ENCODE measurements at places on chromosomes 5 and 9.
A peak's percentile ranks its signal among the peaks of the same experiment; 100 is the strongest.

DNA sequence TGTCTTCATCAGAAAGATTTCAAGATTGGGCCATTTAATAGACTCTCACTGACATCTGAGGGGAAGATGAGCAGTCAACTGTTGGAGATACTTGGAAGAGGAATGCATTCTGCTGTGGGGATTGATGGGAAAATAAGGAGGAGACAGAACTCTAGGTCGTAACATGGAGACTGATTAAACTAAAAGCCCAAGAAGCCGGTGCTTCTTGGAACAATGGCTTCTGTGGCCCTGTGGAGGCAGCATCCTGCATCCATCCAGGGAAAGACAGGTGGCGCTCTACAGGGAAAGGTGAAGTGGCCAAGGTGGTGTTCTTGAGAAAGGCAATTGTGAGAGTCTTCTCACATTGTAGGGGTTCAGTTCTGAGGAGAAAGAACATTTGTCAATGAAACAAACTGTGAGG is 31.3 kb downstream of the ZFAND5 start:
- no peak for DNase-seq

DNA sequence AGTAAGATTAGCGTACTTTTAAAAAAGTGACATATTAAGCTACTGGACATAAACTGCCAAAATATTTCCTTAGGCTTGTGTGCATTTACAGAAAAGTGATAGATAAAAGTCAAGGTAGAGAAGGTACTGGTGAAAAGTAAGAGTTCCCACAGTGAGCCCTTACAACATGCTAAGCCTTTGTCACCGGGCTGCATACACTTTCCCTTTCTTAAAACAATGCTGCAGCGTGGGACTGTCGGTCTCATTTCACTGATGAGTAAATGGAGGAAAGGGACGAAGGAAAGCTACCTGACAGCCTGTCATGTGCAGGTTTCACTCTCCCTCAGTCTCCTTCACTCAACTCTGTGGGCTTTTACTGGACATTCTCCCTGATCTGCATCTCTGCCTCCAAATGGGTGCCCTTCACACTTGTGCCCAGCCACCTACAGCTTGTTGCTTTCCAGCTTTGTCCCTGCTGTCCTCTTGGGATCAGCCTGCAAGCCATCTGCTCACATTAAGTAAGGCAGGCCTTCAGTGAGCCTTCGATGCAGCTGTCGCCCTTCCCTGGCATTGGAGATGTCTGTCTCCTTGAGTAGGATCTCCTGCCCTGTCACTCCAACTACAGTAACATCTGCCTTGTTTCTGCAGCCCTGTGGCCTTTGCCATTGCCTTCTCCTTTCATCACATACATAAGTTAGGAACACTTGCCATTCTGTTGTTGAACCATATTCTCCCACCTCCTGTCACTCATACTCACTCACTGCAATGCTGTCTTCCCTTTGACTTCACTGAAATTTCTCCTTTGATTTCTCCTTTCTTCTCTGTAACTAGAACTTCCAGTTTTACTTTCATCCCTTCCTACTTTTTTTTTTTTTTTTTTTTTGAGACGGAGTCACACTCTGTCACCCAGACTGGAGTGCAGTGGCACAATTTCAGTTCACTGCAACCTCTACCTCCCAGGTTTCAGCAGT is 9.3 kb upstream of the ROPN1L start:
- DNase-seq: no peak

GRCh38 chr5:123964884-123965283 is 452.9 kb downstream of the CSNK1G3 start:
- no peak for DNase-seq

DNA sequence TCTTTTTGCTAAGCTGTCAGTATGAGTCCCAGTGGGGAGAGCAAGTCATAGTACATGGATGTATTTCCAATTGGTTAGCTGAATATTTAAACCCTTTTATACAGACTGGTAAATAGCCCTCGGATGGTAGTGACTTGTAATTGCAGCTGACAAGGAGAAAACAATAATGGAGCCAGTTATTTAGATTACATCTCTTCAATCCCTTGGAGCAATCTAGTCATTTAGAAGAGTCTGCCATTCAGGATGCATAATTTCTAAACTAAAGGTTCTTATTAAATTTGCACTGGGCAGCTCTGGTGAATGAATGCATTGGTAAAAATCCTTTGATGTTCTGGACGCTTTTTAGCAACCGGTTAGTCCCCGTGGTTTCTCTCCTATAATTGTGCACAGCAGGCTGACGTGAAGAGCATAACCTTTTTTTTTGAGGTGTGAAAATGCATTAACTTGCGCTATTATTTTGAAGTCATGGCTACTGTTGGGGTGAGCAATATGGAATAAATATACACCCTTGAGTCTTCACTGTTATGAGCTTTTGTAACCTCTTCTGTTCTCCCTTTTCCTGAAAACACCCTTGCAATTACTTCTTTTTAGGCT is 158.6 kb upstream of the CD180 start:
- no peak for DNase-seq

GRCh38 chr5:137580030-137580429 is 80.9 kb upstream of the SPOCK1 start:
- DNase-seq: no peak

DNA sequence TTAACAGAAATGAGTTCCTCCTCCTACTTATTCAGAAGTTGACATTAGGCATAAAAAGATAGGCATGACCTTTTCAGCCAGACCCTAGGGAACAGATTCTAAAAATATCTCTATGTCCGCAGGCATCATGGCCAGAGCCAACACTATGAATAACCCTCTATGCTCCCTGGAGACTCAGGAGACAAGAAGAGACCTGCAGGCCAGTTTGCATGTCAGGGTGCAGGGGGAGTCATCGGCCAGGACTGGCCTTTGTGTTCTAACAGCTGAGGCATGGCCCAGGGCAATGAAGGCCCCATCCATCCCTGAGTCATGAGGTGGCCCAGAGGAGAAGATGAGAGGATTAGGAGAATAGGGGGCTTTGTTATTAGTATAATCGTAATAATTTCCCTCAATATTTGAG is 93.8 kb downstream of the TMEM215 start:
- DNase-seq: no peak

DNA sequence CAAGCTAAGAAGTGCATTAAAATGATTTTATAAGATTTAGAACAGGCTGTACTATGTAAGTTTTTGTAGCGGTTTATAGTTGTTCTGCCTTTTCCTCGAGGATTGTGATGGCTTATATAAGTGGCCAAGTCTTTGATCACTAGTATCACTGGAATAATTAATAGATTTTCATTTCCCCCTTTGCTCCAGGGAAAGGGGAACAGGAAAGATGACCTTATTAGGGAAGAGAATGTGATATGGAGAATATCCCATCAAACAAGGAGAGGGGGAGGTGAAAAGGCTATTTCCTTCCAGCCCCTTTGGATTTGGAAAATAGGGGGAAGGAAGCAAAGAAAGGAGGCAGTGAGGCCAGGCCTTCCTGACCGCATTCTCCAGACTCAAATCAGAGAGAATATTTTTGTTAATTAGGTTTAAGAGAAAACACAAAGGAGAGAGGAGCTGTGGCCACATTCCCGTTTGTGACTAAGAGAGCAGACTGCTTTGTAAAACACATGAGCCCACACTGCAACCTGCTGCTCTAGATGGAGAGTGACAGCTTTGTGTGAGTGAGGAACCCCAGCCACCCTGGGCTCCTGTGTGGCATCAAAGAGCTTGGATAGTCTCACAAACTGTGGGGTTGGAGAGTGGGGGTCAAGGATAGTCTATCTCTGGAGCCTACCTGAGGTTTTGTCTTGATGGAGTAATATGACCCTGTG is 359.5 kb downstream of the DTWD2 start:
- no peak for DNase-seq

GRCh38 chr5:69492923-69493395 is 369 bp downstream of the OCLN start:
- no peak for DNase-seq

DNA sequence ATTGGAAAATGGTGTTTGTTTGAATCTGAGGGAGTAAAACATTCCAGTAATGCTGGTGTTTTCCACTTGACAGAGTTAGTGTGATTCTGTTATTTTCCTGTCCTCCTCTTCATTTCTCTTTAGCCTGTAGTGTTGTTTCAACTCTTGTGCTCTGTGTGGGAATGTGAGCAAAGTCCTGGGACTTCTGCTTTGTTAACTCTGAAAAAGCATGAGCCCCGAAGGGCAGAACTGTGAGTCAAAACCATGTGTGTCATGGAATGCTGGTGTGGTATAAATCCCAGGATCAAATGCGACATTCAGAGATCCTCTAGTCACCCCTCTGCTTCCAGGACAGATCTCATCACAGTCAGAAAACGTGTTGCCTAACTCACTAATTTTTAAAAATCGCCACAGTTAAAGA is 8.9 kb downstream of the F2R start:
- DNase-seq: no peak

- peak; percentile 65 for DNase-seq
Observed at GRCh38 chr9:6680797-6681146, 35.2 kb upstream of the GLDC start.

DNA sequence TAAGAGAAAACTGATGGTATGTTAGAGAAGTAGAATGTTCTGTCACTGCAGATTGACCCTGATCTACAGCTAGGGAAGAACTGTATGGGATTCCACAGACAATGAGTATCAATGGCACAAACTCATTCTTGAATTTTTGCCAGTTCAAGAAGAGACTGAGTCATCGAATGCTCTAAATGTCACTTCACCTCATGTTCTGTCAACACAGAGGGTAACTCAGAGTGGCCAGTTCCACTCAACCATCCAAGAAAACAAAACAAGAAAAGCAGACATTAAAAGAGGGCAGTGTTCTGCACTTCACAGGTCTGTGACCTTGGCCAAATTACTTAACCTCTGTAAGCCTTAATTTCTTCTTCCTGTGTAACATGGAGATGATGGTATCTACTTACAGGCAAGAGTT is 132.2 kb upstream of the HMHB1 start:
- DNase-seq: no peak

GRCh38 chr5:56148453-56148971 is 84.6 kb downstream of the ANKRD55 start:
- peak; percentile 41 for DNase-seq

GRCh38 chr5:127320032-127320965 is 29.7 kb downstream of the MEGF10 start:
- DNase-seq: no peak

- DNase-seq: no peak
Observed at GRCh38 chr9:133368249-133368881, 7.5 kb downstream of the SURF4 start.

DNA sequence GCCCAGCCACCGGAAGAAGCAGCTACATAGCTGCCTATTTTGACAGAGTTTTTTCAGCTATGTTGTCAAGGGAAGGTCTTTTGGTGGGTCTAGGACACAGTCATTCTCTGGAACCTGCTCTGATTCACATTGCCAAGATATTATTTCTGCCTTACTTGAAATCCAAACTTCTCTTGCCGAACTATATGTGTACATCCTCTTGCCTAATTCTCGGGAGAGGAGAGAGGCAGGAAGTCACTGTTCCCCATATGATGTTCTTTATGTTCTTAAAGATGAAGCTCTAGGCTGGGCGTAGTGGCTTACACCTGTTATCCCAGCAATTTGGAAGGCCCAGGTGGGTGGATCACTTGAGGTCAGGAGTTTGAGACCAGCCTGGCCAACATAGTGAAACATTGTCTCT is 8.6 kb downstream of the TMEM252 start:
- DNase-seq: no peak

DNA sequence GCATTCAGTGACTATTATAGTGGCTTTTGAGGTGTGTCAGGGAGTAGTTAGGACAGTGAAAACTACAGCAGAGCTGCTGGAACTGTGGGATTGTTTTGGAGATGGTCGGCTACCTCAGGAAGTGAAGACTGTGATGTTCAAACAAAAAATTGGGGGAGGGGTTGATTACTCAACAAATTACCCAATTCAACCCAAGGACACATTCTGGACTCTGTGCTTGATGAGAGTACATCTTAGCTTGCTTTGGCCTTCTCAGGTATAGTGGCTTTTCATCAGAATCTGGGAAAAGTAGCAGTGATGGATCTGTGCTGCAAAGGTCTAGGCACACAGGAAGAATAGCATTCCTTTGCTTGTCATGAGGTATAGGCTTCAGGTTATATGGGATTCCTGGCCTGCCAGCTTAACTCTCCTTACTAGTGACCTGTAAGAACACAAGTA is 47.0 kb downstream of the SLC44A1 start:
- no peak for DNase-seq

GRCh38 chr5:133250527-133250926 is 198.7 kb downstream of the HSPA4 start:
- DNase-seq: no peak

DNA sequence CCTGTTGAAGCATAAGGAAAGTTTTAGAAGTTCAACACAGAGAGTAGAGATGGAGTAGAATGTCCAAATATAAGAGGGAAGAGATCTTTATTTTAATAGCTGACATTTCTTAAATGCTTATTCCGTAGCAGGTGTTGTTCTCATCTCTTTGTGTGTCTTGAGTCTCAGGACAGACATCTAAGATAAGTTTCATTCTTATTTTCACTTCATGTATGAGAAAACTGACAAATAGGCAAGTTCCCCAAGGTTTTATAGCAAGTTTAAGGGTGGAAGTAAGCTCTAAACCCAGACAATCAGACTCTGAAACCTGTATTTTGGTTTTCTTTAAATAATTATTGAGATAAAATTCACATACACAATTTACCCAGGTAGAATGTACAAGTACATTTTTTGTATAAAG is 228.4 kb upstream of the PPP1R2B start:
- no peak for DNase-seq

DNA sequence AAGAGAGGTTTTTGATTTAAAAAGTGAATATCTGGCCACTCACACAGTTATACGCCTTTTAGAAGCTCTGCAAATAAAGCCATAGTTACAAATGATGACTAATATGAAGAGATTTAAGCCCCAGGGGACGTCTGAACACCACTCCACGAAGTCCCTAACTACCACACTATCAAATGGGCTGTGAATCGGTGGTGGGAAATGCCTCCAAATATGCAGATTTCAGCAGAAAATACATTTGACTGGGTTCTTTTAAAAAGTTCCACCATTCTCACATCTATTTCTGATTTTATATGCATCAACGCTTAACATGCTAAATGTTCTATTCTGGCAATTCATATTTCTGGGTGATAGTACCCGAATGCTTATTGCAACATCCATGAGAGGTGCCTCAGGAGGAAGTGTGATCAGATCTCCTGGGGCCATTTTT is 22.5 kb downstream of the TICAM2 start:
- no peak for DNase-seq

GRCh38 chr9:70170151-70170790 is 88.5 kb upstream of the SMC5 start:
- DNase-seq: no peak

All from CD4-positive, alpha-beta T cell treated with Interleukin-12 subunit alpha and Interleukin-12 subunit beta, for 1 hour (primary cell).